ENCODE measurements at places on chromosomes 4 and X.
A peak's percentile ranks its signal among the peaks of the same experiment; 100 is the strongest.

- no peak for ATAC-seq
These were observed 90.2 kb downstream of the NHS start for GRCh38 chrX:17465201-17465600.

GRCh38 chr4:27930976-27931375, 1070.3 kb downstream of the STIM2 start:
- ATAC-seq: no peak

DNA sequence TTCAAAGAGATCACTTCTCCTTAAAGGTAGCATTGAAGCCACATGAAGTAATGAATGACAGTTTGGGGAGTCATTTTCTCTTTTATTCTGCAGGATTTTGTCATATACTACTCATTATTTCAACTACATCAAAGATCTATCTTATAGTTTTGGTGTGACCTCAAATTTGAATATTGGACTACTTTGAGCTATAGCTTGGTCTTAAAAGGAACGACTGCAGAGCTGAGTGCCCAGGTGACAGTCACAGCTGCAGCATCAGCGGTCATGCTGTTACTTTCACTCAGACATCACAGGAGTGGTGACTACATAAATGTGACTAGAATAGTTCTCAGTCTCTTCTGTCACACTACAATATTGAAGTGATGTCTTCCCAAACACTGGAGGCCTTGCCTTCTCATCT, 10.7 kb upstream of the SPCS3 start:
- ATAC-seq: peak; percentile 63

GRCh38 chrX:110418316-110419235, 59.9 kb downstream of the RTL9 start:
- ATAC-seq: no peak

GRCh38 chrX:29145316-29145715, 558.1 kb downstream of the IL1RAPL1 start:
- no peak for ATAC-seq

DNA sequence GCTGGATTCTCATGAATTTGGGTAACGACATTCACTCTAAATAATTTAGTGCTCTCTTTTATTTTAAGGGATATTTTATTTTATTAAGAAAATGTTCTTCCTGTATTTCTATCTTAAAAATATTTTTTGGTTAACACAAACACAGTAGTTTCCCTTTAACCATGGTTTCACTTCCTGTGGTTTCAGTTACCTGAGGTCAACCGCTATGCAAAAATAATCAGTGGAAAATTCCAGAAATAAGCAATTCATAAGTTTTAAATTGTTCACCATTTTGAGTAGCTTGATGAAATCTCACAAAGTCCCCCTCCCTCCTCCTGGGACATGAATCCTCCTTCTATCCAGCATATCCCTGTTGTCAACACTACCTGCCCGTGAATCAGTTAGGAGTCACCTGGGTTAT, 71.4 kb downstream of the GBA3 start:
- no peak for ATAC-seq

- ATAC-seq: no peak
These were observed 10.3 kb upstream of the UGT8 start for GRCh38 chr4:114588305-114588704.

DNA sequence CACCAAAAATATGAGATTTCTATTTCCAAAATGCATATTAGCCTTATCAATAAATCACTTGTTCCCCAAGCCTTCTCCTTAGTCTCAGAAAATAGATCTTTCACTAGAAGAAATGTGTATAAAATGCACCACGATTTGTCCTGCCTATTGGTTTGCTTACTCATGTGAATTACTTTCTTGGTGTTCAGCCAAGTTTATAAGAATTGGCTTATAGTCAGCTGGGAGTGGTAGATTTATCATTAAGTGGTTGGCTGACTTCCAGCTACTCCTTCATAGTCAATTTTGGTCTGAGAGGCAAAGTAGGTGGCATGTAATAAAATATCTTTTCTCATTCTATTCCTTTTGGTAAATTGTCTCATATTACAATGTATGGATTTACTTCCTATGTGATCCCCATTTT, 1.3 kb downstream of the SULT1E1 start:
- ATAC-seq: no peak

GRCh38 chrX:38881066-38881465, 79.8 kb downstream of the MID1IP1 start:
- ATAC-seq: no peak

GRCh38 chr4:25370242-25370641, 6.8 kb upstream of the ANAPC4 start:
- no peak for ATAC-seq

DNA sequence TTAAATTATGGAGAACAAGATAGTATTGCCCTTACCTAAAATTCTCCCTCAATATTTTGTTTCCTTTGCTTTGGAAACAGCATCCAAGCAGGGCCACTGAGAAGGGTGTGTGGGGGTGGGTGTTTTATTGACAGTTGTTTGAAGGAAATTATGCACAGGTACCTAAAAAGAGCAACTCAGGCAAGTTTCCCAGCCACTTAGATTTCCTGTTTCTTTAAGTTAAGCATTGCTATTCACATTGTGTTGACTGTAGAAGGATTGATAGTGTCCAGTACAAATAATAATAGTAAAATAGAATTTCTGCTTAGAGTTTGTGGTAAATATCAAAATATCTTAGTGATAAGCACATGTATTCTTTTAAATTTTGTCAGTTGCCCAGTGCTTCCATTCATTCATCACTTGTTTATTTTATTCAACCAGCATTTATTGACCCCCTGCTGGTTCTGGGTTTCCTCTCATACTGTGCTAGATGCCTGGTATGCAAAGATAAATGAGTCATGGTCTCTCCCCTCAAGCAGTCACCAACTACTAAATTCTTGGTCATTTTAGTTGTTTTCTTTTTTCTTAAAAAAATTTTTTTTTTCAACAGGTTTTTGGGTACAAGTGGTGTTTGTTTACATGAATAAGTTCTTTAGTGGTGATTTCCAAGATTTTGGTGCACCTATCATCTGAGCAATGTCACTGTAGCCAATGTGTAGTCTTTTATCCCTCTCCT, 50.0 kb downstream of the GALNT7 start:
- ATAC-seq: no peak

GRCh38 chr4:26807330-26807729, 53.3 kb upstream of the STIM2 start:
- no peak for ATAC-seq

Data from activated CD4-positive, CD25-positive, alpha-beta regulatory T cell treated with anti-CD3 and anti-CD28 coated beads, Interleukin-2, amount 50 U/mL, for 24 hours (primary cell).